ENCODE measurements at places on chromosomes 4 and X.

GRCh38 chr4:173535957-173536356 lies 5.9 kb upstream of the HAND2 start:
- DNase-seq: no peak

- DNase-seq: no peak
These were observed 365.4 kb downstream of the PDHA2 start for GRCh38 chr4:96205143-96205936.

DNA sequence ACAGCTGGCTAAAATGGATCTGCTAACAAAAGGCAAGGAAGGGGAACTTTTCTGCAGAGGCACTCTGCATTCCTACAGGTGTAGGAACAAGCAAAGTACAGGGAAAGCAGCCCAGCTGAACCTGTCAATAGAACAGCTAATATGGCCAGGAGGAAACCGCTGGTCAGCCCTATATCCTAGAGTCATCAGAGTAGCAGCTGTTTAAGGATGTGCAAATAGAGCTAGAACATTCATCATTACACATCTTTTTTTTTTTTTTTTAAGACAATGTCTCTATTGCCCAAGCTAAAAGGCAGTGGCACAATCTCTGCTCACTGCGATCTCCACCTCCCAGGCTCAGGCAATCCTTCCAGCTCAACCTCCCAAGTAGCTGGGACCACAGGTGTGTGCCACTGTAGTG lies 163.0 kb downstream of the BTC start:
- DNase-seq: no peak

DNA sequence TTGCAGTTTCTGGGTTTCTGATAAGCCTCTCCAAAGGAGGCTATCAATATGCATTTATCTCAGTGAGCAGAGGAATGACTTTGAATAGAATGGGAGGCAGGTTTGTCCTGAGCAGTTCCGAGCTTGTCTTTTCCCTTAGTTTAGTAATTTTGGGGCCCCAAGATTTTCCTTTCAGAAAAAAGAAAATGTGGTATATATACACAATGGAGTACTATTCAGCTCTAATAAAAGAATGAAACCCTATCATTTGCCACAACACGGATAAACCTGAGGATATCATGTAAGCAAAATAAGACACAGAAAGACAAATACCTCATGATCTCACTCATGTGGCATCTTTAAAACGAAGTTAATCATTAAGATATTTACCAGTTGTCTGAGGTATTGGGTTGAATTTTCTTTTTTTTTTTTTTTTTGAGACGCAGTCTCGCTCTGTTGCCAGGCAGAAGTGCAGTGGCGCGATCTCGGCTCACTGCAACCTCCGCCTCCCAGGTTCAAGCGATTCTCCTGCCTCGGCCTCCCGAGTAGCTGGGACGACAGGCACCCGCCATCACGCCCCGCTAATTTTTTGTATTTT lies 540 bp downstream of the ZNF721 start:
- no peak for DNase-seq

- DNase-seq: peak; percentile 24
These were observed 186.0 kb downstream of the CRLF2 start for GRCh38 chrX:1026263-1027015.

GRCh38 chrX:116417968-116418367 lies 18.4 kb upstream of the SLC6A14 start:
- no peak for DNase-seq

GRCh38 chr4:3407930-3408792 lies 33.6 kb upstream of the HGFAC start:
- DNase-seq: no peak

DNA sequence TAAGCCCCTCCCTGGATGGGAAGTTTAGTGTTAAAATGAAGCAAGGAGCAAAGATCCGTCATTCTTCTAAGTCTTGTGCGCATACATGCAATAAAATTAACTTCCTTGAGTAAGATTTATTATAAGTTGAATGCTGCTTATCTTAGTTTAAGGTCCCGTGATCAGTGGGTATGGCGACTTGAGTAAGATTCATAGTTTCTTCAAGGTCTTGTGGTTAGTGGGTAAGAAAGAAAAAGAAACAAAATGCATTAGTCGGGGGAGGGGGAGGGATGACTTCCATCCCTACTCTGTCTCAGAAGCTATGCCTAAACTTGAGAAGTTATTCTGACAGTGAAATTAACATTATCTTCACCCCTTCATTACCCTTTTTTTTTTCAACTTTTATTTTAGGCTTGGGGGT lies 127.3 kb upstream of the MAGEB16 start:
- DNase-seq: no peak

DNA sequence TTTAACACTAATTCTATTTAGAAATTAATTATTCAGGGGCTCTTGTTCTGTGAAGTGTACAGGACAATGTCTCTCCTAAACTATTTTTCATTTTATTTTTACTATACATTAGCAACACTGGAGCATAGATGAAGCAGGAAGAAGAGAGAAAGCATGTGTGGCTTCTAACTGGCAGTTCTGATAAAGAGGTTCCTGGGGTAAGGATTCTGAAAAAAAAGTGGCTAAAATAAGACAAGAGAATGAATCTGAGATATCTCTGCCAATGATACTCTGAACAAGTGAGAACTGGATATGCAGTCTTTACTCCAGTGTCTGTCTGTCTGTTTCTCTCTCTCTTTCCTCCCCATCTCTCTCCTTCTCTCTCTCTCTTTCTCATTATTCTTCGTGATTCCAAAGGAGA lies 125.9 kb downstream of the MAML3 start:
- no peak for DNase-seq

GRCh38 chr4:1379351-1379781 lies 26.9 kb downstream of the NKX1-1 start:
- DNase-seq: no peak

- DNase-seq: no peak
These were observed 21.7 kb downstream of the TMEM184C start for GRCh38 chr4:147638942-147639341.

DNA sequence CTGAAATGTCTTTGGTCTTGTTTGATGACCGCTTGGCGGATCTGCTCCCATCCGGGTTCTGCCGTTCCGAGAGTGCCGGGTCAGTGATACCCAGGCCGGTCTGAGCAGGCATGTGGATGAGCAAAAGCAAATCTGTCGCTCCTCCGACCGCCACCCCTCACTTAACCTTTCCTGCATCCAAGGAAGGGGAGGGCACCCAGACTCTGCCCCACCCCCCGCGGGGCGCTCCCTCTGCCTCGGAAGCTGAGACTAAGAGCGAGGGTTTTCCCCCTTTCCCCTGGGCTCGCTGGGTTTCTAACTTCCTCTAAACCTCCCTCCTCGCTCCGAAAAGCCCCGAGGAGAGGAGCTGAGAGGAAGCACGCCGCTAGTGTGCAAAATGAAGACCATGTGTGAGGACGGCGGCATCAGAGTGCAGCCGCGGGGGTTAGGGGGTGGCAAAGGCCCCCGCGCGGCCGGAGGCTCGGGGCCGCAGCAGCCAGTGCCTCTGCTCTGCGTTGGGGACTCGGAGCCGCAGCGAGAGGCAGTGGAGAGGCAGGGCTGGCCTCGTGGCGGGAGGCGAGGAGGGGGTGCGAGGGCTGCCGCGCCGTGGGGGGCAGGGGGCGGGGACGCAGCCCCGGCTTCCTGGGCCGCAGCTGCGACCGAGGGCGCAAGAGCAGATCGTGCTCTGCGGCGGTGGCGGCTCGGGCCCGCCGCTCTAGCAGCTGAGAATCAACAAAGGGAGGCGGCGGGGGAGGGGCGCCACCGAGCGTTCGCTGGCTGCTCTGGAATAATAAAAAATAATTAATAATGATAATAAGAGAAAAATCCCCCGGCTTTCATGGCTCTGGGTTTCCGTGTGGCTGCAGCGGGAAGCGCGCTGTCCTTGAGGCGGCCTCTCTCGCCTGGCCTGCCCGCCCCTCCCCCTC lies 55.8 kb upstream of the BCOR start:
- DNase-seq: peak; percentile 63

- no peak for DNase-seq
These were observed 109.0 kb downstream of the GNL3L start for GRCh38 chrX:54639018-54639345.

GRCh38 chr4:157185363-157185762 lies 35.2 kb upstream of the GRIA2 start:
- no peak for DNase-seq

GRCh38 chrX:129534816-129535578 lies 5.1 kb upstream of the OCRL start:
- DNase-seq: no peak

- DNase-seq: no peak
These were observed 6.3 kb downstream of the CA5B start for GRCh38 chrX:15744181-15744867.

DNA sequence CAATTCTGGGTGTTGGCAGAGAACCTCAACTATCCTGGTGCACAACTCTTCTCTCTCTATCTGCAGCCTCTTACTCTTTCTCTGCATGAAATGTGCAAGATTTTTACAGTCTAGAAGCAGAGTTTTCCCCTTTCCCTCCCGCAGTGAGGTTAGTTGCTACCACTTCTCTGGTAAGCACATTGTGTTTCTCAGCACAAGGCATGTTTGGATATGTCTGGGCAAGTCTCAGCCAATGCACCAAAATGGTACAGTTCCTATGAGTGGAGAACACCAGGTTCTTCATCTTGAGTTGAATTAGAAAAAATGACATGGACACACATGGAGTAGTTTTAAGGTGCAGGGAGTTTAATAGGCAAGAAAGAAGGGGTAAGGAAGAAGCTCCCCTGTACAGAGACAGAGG lies 187.0 kb downstream of the CCNG2 start:
- no peak for DNase-seq

GRCh38 chr4:77141964-77142645 lies 14.9 kb upstream of the CCNG2 start:
- peak; percentile 28 for DNase-seq

DNA sequence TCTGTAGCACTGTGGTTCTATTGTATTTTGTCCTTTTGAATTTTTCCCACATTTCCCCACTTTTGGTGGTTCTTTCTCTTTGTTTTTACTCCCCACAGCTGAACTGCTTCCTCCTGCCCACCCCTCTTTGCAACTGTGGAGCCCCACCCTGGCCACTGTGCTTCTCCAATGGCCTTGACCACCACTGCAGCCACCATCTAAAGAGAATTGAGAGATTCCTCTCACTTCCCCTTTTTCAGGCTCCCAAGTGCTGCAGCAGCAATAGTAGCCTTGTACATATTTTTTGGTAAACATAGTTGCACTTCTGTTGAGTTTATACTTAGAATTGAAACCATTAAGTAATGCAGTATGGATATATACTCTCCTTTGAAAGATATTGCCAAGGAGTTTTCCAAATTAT lies 51.3 kb upstream of the FRMPD3 start:
- no peak for DNase-seq

DNA sequence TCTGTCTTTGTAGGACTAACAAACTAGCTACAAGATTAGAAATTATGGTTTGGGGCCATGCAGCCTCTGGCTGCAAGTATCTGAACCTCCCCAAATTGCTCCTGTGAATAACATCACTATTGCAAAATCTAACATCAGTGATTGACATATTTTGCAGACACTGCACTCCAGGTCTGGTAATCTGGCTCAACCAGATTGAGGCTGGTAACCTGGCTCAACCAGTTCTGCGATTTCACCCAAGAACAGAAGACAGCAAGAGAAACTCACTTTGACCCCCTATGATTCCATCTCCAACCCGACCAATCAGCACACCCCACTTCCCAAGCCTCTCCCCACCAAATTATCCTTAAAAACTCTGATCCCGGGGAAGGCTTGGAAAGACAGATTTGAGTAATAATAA lies 20.9 kb downstream of the SPIN3 start:
- DNase-seq: no peak

DNA sequence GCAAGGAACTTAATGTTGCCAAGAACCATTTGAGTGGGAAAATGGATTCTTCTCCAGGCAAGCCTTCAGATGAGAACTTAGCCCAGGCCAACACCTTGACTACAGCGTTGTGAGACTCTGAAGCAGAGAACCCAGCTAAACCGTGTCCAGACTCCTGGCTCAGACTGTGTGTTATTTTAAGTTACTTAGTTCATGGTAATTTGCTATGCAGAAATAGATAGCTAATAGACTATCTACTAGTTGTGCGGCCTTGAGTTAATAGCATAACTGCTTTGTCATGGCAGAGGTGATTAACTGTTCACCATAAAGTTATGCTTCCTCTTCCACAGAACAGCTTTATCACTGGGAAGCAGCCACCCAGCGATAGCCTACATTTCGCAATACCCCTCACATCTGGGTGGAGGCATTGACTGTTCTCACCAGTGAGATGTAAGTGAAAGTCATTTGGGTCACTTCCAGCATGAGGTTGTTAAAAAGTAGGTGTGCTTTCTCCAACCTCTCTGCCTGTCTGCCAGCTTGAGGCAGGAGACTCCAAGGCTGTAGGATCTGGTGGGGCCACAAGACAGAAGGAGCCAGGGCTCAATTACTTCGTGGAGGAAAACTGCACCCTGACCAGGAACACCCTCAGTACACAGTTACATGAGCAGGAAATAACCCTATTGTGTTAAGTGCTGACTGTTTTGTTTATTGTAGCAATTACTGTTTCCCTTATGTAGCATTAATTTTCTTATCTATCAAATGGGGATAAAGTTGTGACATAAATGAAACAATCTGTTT lies 94.2 kb downstream of the GPAT3 start:
- DNase-seq: no peak

DNA sequence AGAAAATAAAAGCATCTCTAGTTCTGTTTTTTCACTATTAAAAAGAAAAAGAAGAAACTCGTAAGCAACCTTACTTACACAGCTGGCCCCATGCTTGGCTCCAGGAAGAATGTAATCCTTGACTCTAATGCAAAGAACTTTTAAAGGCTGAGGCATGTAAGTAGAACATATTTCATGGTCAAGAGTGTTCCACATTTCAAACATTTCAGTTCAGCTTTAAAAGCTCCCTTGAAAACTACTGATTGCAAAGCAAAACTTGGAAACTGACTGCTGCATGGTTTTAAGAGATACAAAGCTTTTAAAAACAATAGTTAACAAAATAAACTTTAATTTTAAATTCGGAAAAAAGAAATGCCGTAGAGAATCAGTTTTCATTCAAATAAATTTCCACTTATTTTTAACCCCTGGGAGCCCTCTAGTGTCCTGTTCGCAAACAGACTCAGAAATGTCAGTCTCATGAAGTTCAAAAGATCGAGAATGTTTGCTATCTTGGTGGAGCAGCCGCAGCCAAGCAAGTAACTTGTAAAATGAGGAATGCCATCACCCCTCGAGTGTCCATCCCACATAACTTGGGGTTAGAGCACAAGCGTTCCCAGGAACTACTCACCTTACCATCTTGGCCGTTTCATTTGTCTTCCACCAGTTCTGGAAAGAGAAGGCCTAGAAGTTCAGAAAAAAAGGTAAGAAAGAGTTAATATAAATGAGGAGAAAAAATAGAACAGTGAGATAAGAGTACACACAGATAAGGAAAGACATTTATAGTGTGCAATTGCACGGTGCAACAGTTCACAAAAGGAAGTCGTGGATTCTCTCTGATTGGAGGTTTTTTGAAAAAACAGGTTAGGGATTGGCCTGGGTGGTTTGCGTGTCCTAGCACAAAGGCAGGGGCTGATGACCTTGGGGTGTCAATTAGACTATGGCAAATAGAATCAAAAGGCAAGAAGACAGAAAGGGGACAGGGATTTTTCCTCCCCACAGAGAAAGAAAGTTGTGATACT lies at the start of gene GASK1B:
GASK1B (minus strand) TSS at position 765 of the 998 bp plus-strand sequence. CDS start 1,650 bp downstream, outside the sequence.
- DNase-seq: no peak

DNA sequence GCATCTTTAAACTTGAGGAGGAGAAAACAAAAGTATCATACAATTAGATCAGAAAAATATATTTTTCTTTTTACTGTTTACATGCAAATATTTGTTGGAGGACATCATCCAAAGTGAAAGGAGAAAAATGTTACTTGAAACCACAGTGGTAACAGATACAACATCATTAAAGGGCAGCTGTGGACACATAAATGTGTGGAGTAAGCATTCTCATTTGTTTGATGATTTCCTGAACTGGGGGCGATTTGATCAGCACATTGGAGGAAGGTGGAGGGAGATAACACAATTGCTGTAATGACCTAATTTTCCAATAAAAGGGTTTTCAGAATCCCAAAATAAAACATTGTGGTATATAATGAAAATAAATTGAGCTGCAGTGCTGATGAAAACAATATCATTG lies 314.5 kb upstream of the HS3ST1 start:
- no peak for DNase-seq
